ENCODE measurements at places on chromosomes 5 and 9. TPM values are rescaled to one million over a fixed set of nuclear protein-coding genes. Genes with fewer than 3 reads are reported as not detected.

RNF183 gene
- total RNA-seq = not detected

MCIDAS gene
- not detected for total RNA-seq

PHYHD1 gene
- 1.3 TPM for total RNA-seq

PCDHA12 gene
- under 0.01 TPM for total RNA-seq

ZNF483 gene
- 2.9 TPM for total RNA-seq

PDLIM4 gene
- 87.9 TPM for total RNA-seq

NPDC1 gene
- 47.4 TPM for total RNA-seq

SCGB3A2 gene
- total RNA-seq = not detected

ANKRD33B gene
- 6.0 TPM for total RNA-seq

CDC25C gene
- total RNA-seq = 13.0 TPM

TLE1 gene
- 40.3 TPM for total RNA-seq

GPR151 gene
- not detected for total RNA-seq

ATP10B gene
- not detected for total RNA-seq

SMARCA2 gene
- 105 TPM for total RNA-seq

GPX8 gene
- total RNA-seq = 101 TPM

IL12B gene
- total RNA-seq = not detected

CDC20B gene
- total RNA-seq = 0.13 TPM

BTNL8 gene
- total RNA-seq = not detected

SAPCD2 gene
- total RNA-seq = 36.7 TPM

ANKRD34B gene
- not detected for total RNA-seq

PTGR1 gene
- total RNA-seq = 146 TPM

C7 gene
- not detected for total RNA-seq

LVRN gene
- total RNA-seq = 0.07 TPM

TSSK1B gene
- not detected for total RNA-seq

CCL27 gene
- not detected for total RNA-seq

FSD1L gene
- 9.3 TPM for total RNA-seq

IFNA10 gene
- not detected for total RNA-seq

S1PR3 gene
- total RNA-seq = 22.7 TPM

ADAMTS19 gene
- not detected for total RNA-seq

MAMDC4 gene
- 1.9 TPM for total RNA-seq

CD14 gene
- total RNA-seq = 0.40 TPM

ZNF300 gene
- 7.4 TPM for total RNA-seq

SLC6A18 gene
- not detected for total RNA-seq

SLC34A1 gene
- total RNA-seq = not detected

CENPK gene
- total RNA-seq = 88.7 TPM
